ENCODE measurements at places on chromosomes 2 and 18. TPM values are rescaled to one million over a fixed set of nuclear protein-coding genes. Genes with fewer than 3 reads are reported as not detected.
A peak's percentile ranks its signal among the peaks of the same experiment; 100 is the strongest.

- no peak for DNase-seq
Observed at GRCh38 chr18:24019641-24020331, 5.2 kb downstream of the TTC39C start.

- peak; percentile 7 for DNase-seq
Observed at GRCh38 chr2:159875083-159875482, 77.1 kb upstream of the CD302 start.

DNA sequence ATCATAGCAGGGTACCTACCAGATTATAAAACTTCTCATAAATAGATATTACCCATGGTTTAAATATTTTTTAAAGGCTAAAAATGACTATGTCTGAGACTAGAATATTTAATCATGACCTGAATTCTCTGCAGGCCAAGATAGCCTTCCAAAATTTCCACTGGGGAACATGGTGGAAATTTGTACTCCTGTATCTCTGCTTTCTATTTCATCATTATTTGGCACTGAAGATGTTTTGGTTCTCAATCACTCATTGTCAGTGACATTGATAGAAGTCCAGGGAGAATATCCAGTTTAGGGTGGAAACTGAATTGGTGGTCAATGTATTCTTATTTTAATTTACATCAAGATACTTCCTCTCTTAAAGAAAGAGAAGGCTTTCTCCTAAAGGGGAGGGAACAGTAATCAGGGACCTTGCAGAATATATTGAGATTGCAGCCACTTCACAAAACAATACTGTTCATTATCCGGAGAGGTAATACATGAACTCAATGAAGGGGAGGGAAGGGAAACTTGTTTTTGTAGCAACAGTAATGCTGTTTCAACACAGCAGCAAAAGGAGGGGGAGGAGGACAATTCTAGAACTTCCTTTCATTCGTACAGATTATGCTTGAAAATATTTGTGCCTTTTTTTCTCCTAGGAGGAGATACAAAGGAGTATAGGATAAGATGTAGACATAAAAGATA, 34.1 kb downstream of the EEF1B2 start:
- no peak for DNase-seq

- peak; percentile 19 for DNase-seq
Observed at GRCh38 chr2:202378001-202378400, 1.9 kb downstream of the BMPR2 start.

GRCh38 chr18:43393174-43393573, 115.9 kb upstream of the SYT4 start:
- no peak for DNase-seq

DNA sequence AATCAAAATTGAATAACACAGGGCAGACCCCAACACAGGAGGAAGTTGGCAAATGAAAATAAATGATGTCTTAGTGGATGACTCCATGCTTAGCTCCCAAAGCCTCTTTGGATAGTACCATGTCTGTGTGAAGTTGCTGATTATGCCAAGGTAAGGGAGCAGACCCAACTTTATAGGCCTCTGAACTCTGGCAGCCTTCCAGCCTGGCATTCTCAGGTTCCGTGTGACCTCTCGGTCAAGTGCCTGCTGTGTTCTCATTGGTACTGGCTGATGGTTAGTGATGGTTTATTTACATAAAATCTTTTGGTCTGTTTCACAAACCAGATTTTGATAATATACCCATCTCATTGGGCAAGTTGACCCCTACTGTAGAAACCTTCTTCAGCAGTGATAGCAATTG, 112.2 kb upstream of the TTC39C start:
- DNase-seq, result no peak

DNA sequence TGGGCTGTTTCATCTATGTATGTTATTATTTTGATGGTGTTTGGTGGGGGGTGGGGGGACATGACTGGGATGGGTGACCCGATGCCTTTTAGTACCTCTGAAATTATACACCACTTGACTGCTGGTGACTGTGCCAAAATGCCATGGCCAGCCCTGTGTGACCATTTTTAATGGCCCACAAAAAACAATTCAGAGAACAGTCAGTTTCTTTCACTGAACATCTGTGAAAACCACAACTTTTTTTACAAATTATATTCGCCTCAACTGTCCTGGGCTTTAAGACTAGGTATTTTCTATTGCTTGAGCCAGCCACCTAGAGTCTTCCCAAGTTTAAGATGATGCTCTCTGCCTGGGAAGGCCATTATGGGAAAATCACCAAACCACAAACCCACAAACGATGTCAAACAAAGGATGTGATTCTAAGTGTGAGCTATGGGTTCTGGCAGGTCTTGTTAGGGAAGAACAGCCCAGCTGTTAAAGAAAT, 33.9 kb downstream of the FN1 start:
- DNase-seq, result peak; percentile 97

- DNase-seq, result no peak
Observed at GRCh38 chr18:8337211-8337610, 272.0 kb upstream of the RAB12 start.

- no peak for DNase-seq
Observed at GRCh38 chr18:62832282-62832681, 116.9 kb downstream of the PHLPP1 start.

DNA sequence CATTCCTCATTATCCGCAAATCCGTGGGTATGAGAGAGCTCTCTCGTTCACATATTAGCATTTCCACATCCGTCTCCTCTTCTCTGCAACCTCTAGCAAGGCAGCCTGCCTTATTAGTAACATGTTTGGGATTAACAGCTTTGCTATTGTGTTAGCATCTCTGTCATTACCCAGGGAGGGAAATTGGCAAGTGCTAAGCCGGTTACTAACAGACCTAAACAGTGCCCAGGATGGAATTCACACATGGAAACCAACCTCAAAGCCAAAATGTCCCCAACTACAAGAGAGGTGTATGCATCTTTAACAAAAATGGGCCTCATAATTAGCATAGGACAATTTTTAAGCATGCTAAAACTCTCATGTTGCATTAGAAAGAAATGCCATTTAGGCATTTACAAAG, 309.0 kb upstream of the MEIS1 start:
- DNase-seq, result no peak

DNA sequence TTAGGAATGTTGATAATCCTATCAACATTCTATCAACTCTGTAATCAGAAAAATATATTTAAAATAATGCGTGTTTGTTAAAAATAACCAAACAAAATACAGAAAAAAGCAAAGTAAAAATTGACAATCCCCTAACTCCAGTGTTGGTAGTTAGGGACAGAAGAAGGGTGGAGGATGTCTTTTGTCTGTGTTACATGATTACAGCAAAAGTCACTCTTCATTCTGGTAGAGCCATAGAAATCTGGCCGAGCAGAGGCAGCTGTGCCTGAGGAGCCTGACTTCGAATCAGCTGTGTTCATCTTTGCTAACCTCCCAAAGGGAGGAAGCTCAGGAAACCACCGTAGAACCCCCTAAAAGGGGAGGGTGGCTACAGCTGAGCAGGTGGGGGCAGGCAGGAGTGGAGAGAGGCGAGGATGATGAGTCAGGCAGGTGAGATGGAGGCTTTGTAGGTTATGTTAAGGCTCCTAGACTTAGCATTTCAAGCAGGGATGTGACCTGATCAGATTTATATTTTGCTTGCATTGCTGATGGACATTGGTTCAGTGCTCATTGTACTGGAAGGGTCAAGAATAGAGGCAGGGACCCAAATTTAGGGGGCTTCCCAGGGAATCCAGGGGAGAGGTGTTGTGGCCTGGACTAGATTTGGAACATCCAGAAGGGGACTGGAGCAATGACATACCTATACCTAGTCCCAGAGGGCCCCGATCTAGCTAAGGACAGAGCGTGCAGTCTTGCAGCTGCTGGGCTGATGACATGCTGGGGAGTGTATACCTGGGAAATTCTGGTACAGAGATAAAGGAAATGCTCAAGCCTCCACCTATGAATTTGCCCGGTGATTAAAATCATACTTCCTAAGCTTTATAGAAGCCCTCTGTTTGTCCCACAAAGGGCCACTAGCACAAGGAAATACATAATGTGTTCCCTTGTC, 95.7 kb downstream of the NEDD4L start:
- no peak for DNase-seq

- no peak for DNase-seq
Observed at GRCh38 chr2:170236680-170237047, 58.7 kb downstream of the MYO3B start.

- DNase-seq, result peak; percentile 85
Observed at GRCh38 chr18:48022531-48023329, 92.3 kb upstream of the SMAD2 start.

The TTN gene
- total RNA-seq, result 0.52 TPM
